Fibroblast of the aortic adventitia (primary cell): ENCODE measurements at places on chromosomes 6 and 20. TPM values are rescaled to one million over a fixed set of nuclear protein-coding genes. Genes with fewer than 3 reads are reported as not detected.

The EFCAB8 gene
- total RNA-seq: not detected in 2 replicates

The PRDM1 gene
- 1.4 and 2.8 TPM in 2 replicates for total RNA-seq

The MYMX gene
- total RNA-seq: not detected in 2 replicates

The BNIP5 gene
- not detected in 2 replicates for total RNA-seq

The FGD2 gene
- not detected in 2 replicates for total RNA-seq

The GGTLC1 gene
- not detected in 2 replicates for total RNA-seq

The MCCD1 gene
- not detected in 2 replicates for total RNA-seq

The CPNE5 gene
- total RNA-seq: 0.16 and 0.18 TPM in 2 replicates

The NR2E1 gene
- total RNA-seq: not detected in 2 replicates

The SLC17A3 gene
- 1.1 TPM in 1 of 2 replicates, not detected in the other for total RNA-seq
